ENCODE measurements at places on chromosomes 3 and 15. TPM values are rescaled to one million over a fixed set of nuclear protein-coding genes. Genes with fewer than 3 reads are reported as not detected.

DNA sequence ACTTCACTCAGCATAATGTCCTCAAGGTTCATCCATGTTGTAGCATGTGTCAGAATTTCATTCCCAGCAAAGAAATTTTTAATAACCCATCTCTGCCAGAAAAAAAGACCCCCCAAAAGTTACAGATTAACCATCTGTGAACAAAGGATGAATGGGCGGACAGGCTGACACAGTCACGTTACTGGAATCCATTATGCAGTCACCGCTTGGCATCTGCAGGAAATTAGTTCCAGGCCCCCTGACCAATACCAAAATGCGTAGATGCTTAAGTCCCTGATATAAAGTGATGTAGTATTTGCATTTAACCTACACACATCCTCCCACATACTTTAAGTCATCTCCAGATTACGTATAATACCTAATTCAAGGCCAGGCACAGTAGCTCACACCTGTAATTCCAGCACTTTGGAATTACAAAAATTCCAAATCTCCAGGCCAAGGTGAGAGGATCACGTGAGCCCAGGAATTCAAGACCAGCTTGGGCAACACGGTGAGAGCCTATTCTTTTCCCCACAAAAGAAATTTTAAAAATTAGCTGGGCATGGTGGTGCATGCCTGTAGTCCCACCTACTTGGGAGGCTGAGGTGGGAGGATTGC lies 1.5 kb upstream of the SLC12A8 start:
- DNase-seq, result no peak

The IGF2BP2 gene
- 165 TPM for total RNA-seq

The LRRN1 gene
- total RNA-seq, result not detected

GRCh38 chr15:101480613-101481380 lies 8.7 kb downstream of the PCSK6 start:
- no peak for DNase-seq

DNA sequence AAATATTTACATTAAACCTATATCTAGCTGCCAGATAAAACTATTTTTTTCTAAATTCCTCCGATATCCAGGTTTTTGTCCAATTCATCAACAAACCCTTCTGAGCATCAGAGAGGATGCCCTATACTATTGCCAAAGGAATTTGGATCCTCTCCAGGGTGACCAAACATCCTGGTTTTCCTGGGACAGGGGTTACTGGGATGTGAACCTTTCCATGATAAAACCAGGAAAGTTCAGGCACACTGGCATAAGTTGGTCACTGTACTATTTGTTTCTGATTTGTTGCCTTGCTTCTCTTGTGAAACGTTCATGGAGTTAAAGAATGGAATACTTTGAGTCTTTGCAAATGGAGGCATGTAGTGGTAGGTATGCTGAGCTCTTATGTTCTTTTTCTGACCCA lies 63.5 kb downstream of the TLNRD1 start:
- DNase-seq, result no peak

The STRIT1 gene
- not detected for total RNA-seq

The CLDN18 gene
- not detected for total RNA-seq

DNA sequence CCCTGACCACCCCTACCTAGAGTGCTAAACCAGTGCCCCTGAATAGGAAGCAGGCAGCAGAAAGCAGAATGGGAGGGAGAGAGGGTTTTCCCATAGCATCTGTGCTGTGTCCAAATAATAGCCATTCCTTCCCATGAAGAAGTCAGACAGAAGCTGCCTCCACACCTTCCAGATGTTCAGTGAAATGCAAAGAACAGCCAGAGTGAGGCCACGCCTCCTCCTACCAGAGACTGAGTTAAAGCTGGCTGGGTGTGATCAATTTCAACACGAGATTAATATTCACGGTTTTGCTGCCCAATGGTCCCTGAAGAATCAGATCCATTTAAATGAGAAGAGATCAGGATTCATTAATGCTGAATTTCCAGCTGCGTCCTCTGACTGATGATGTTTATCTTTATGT lies 111.8 kb downstream of the SRGAP3 start:
- DNase-seq, result no peak

DNA sequence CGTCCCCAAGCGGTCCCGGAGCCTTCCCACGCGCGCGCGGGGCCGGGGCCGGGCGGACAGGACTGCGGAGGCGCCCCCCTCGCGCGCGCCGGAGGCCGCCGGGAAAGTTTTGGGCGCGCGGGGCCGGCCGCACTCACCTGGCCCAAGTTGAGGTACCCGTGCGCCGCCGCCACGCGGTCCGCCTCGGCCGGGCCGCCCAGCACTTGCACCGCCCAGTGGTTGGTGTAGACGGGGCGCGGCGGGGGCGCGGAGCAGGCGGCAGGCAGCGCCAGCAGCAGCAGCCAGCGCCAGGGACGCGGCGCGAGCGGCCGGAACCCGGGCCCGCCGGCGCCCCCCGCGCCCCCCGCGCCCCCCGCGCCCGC lies 289 bp downstream of the PCSK6 start:
- DNase-seq, result no peak

The IFT57 gene
- total RNA-seq, result 44.4 TPM

- DNase-seq, result no peak
These were observed 32.7 kb downstream of the LRIG1 start for GRCh38 chr3:66467996-66468735.

The GOLGA6B gene
- not detected for total RNA-seq

GRCh38 chr15:56933410-56933809 lies 15.0 kb downstream of the TCF12 start:
- DNase-seq, result no peak

DNA sequence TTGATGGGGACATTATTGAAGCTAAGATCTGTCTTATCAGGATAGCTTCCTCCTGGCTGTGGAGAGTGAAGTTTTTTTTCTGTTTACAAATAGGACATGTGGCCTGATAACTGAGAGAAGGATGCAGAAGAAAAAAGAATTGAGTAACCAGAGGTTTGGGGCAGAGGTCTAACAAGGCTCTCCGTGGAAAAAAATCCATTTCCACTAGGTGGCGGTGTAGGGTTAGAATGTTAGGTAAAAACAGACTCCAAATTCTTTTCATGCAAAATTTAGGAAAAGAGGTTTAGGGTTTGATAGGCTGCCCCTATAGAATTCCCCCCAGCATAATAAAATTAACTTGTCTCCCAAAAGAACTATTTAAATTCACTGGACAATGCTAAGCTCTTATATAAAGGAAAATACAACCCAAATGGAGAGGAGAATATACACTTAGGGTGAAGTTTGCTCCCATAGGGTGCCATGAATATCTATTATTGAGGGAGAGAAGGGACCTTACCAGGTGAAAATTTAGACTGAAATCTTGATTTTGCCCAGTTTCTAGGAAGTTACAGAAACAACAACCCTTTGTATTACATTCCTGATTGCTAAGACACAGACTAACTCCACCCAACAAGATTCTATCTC lies 1560.4 kb downstream of the OTOL1 start:
- DNase-seq, result peak; percentile 23

DNA sequence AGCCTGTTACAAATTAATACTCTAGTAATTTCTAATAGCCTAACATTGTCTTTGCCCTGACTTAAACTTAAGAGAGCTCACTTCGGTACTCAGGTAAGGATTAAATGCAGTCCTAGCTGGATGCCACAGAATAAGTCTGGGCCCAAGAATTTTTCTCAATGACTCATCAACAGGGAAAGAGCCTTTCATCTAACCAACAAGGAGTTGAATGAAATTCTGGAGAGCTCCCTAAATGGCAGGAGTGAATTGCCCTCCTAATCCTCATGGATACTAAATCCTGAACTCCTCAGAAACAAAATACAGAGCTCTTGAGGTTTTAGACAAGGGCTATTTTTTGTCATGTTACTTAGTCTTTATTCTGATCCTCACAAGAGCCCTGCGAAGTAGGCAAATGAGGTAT lies 159.5 kb downstream of the PLCH1 start:
- DNase-seq, result peak; percentile 24

The PLSCR5 gene
- not detected for total RNA-seq

The SMARCC1 gene
- total RNA-seq, result 62.7 TPM

DNA sequence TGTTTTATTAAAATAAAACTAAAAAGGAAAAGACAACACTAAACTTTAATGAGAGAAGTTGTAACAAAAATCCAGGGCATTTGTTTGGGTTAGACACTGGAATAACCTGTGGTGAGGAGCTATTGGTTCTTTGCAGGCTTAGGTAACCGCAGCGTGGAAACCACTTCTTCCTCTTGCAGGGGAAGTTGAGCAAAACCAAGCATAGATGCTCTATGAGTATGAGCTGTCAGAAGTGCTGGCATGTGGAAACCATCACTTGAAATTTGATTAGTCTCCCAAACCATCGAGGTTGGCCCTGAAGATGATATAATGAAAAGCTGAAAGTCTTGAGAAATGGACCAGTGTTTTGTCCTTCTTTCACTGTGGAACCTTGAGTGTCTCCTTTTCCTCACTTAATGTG lies 127.1 kb upstream of the RBMS3 start:
- no peak for DNase-seq

DNA sequence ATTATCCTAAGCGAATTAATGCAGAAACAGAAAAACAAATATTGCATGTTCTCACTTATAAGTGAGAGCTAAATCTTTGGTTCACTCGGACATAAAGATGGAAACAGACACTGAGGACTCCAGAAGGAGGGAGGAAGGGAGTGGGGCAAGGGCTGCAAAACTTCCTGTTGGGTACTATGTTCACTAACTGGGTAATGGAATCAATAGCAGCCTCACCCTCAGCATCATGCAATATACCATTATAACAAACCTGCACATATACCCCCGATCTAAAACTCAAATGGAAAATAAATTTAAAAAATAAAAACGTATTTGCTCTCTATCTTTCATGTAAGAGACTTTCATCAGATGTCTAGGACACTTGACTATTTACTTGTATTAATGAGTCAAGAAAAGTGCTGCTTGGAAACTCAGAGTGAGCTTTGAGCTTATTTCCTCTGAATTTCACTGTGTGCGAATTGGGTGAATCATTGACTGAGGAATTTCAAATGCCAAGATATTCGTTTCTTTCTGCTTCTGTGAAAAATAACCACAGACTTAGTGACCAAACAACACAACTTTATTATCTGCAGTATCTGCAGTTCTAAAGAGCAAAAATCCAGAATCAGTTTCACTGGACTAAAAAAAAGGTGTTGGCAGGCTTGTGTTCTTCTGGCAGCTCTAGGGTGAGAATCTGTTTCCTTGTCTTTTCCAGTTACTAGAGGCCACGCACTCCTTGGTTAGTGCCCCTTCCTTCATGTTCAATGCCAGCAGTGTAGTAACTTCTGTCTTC lies 18.4 kb downstream of the TM4SF18 start:
- peak; percentile 67 for DNase-seq

The HHLA2 gene
- total RNA-seq, result not detected

The FBXL22 gene
- 0.03 TPM for total RNA-seq

GRCh38 chr3:8324747-8325146 lies 176.9 kb upstream of the LMCD1 start:
- no peak for DNase-seq

DNA sequence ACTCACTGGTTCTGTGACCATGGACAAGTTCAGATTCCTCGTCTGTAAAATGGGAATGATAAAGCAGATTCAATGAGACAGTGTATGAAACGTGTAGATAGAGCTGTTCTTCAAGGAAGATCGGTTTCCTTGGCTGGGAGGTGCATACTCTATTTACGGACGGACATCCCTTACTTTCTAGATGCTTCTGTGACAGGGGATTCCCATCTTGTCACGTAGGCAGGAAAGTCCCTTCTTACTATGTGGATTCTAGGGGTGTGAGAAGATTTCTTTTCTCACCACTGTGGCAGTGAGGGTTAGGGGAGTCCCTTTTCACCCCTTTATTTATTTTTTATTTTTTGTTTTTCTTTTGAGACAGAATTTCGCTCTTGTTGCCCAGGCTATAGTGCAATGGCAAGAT lies 180.9 kb upstream of the TBL1XR1 start:
- no peak for DNase-seq

DNA sequence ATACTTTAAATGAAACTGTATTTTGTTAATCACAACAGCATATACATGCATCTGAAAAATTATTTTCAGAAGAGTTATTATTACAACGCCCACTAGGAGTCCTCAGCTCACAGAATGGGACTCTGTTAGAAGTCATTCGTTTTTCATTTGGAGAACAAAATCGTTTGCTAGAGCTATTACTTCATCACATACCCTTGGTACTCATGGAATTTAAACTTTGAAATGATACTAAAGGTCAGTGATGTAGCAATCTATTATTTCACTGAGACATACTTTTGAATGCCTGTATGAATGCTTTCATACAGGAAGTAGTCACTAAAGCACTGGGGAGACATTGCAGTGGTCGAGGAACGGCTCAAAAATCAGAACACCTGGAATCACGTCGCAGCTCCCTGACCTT lies 198.1 kb downstream of the MBNL1 start:
- DNase-seq, result no peak

The MUC13 gene
- total RNA-seq, result not detected

The CHMP2B gene
- total RNA-seq, result 56.4 TPM

GRCh38 chr3:40713306-40713705 lies 188.5 kb downstream of the ZNF621 start:
- DNase-seq, result no peak

The TIMP4 gene
- 0.14 TPM for total RNA-seq

- DNase-seq, result no peak
These were observed 1.4 kb downstream of the MORF4L1 start for GRCh38 chr15:78873793-78874765.

- no peak for DNase-seq
These were observed 24.9 kb downstream of the SIAH2 start for GRCh38 chr3:150737874-150738679.

DNA sequence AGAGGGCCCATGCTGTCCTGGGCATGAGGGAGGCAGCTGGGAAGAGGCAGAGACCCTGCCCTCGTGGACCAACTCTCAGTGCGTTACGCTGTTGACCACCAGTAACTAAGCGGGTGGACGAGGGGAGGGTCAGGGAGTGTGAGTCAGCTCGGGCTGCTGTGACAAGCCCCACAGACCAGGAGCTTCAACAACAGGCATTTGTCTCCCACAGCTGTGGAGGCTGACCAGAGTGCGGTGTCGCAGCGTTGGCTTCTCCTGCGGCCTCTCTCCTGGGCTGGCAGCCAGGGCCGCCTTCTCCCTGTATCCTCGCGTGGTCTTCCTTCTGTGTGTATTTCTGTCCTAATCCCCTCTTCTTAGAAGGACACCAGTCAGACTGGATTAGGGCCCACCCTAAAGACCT lies 13.0 kb downstream of the EFCC1 start:
- no peak for DNase-seq

DNA sequence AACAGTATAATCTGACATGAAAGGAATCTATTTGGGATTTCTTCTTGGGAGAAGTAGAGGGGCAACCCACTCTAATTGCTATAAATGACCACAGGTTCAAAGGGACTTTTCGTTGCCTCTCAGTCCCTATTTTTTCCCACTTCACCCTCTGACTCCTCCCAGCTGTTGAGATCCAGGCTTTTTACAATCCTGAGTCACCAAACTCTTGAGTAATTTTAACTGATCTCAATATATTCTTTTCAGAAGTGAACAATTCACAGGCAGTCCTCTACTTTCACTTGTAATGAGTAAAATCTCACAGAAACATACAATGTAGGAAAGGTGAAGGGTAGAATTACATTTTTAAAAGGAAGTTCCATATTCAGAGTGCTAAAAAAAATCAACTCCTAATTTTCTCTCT lies 44.6 kb downstream of the EIF4E3 start:
- no peak for DNase-seq

The UBAP1L gene
- total RNA-seq, result 0.49 TPM

GRCh38 chr3:12187448-12188327 lies 29.0 kb upstream of the TIMP4 start:
- DNase-seq, result no peak

Measured in foreskin keratinocyte (primary cell).